ENCODE measurements at places on chromosomes 7 and 10.

DNA sequence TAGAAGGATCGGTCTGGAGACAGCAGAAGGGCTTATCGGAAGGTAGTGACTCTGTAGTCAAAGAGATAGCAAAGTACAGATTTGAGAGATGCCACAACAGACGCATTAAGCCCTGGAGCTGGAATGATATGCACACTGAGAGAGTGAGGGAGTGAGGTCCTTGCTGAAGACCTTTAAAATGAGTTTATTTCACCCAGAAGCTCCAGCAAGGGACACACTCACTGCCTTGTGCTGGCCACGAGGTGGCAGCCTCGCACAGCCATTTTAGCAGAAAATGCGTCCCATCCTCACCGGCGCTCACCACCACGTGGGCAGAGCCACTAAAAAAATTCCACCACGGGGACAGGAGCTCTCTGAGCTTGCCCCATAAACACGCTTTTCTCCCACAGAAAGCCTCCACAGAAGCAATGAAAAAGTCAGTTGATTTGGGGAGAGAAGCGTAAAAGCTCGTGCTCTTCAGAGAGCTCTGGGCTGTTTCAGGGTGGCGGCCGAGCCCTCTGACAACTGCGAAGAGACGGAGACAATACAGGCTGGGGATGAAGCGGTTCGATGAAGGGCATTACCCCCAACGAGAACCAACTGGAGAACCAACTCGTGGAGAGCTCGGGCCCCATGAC is 163.0 kb upstream of the KLF14 start:
- DNase-seq, result peak; percentile 72

DNA sequence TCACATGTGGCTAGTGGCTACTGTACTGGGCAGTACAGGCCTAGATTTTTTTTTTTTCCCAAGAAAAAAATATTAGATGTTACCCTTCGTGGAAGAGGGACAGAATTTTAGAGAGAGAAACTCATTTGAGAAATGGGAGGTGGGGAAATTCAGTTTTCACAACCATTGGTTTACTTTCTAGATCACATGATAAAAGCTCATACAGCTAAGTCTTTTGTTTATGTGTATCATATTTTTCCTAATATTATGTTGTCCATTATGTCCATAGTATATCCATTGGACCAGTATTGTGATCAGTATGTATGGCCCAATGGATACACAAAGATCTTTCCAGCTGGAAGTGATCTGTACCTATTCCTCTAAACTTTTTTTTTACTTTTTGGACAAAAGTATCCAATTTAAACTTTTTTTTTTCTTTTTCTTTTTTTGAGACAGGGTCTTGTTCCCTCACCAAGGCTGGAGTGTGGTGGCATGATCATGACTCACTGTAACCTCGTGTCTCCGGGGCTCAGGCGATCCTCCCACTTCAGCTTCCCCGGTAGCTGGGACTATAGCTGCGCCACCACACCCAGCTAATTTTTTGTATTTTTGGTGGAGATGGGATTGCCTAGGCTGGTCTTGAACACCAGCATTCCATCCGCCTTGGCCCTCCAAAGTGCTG is 4.1 kb downstream of the CALU start:
- DNase-seq, result no peak

DNA sequence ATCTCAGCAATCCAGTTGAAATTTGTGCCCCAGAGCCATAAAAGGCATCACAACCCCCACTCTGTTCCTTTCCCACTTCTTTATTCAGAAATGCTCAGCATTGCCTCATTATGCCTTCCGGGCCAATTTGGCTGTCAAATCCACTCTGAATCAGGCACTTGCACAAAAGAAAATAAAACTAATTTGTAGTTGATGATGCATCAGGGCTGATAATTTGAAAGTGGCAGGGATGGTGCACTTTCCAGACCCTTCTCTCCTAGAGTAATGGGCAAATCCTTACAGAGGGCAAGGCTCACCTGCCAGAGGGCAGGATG is 147.9 kb upstream of the PDE1C start:
- no peak for DNase-seq

DNA sequence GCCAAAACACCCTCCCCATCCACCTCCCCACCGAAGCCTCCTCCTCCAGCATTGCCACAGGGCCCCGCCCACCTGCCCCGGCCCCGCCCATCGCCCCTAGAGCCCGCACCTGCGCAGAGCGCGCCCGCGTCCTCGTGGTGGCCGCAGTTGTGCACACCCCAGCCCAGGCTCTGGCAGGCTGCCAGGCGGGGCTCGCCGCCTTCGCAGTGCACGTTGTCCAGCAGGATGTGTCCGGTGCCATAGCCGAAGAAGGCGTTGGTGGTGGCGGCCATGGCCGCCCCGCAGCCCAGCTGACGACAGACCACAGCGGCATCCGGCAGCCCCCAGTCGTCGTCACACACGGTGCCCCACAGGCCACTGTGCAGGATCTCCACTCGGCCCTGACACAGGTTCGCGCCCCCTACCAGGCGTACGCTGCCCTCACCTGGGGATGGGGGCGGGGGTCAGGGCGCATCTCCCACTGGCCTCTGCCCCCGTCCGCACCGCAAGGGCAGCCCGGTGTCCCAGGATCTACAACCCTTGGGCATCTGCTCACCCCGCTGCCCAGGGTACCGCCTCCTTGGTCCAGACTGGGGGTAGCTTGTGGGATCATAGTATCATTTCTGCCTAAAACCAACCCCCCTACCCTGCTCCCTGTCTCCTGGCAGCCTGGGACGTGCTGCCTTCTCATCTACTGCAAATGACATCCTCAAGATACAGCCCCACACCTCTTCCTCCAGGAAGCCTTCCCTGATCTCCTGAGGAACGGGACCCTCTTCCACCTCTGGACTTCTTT is 11.9 kb downstream of the SSC4D start:
- DNase-seq, result peak; percentile 62

GRCh38 chr10:11685787-11686218 is 56.4 kb upstream of the ECHDC3 start:
- peak; percentile 58 for DNase-seq

DNA sequence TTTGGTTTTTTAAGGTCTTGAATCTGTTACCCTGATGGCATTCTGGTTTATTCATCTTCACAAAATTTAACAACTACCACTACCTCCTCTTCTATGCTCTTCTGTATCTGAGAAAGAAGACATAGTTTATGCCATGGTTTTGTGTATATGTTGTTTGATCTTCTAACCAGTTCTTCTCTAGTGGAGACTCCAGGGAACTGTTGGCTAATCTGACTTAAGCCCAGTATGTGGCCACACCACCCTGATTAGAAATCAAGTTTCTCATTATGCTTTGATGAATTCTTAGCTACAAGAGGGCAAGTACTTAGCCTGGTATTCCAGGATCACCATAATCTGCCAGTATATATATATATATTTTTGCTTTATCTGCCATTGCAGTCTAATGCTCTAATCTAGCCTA is 99.5 kb upstream of the MXI1 start:
- no peak for DNase-seq

Data from central memory CD4-positive, alpha-beta T cell (primary cell).